Smooth muscle cell of the pulmonary artery (primary cell): ENCODE measurements at places on chromosomes 1 and 21. TPM values are rescaled to one million over a fixed set of nuclear protein-coding genes. Genes with fewer than 3 reads are reported as not detected.

Gene CBR3
- total RNA-seq: 4.8 and 5.8 TPM in 2 replicates

Gene FMO1
- total RNA-seq: 0.43 TPM in 1 of 2 replicates, not detected in the other

Gene SUMO3
- total RNA-seq: 66.2 and 77.2 TPM in 2 replicates

Gene UBE2U
- not detected in 2 replicates for total RNA-seq

Gene LRRC39
- total RNA-seq: 0.56 and 0.59 TPM in 2 replicates

Gene TSPEAR
- total RNA-seq: not detected in 2 replicates

Gene S100A14
- 0.13 TPM in 1 of 2 replicates, not detected in the other for total RNA-seq

Gene FCRL2
- not detected in 2 replicates for total RNA-seq

Gene APCS
- total RNA-seq: not detected in 2 replicates

Gene SMPDL3B
- 0.07 TPM in 1 of 2 replicates, not detected in the other for total RNA-seq

Gene OR14K1
- not detected in 2 replicates for total RNA-seq

Gene CFHR2
- total RNA-seq: not detected in 2 replicates

Gene ADAMTS4
- 2.1 and 14.7 TPM in 2 replicates for total RNA-seq

Gene ATXN7L2
- 1.2 and 1.3 TPM in 2 replicates for total RNA-seq

Gene RIMKLA
- under 0.01 and 0.20 TPM in 2 replicates for total RNA-seq

Gene KISS1
- not detected in 2 replicates for total RNA-seq

Gene TMEM81
- 1.7 and 1.9 TPM in 2 replicates for total RNA-seq

Gene SYT6
- not detected in 2 replicates for total RNA-seq

Gene DDAH1
- total RNA-seq: 56.8 and 64.4 TPM in 2 replicates

Gene ZNF697
- 10.1 and 14.5 TPM in 2 replicates for total RNA-seq

Gene LMX1A
- total RNA-seq: not detected in 2 replicates

Gene TMEM125
- not detected in 2 replicates for total RNA-seq

Gene TEX38
- total RNA-seq: not detected in 2 replicates
